Skeletal muscle cell (primary cell): ENCODE measurements at places on chromosomes 7 and 10.

DNA sequence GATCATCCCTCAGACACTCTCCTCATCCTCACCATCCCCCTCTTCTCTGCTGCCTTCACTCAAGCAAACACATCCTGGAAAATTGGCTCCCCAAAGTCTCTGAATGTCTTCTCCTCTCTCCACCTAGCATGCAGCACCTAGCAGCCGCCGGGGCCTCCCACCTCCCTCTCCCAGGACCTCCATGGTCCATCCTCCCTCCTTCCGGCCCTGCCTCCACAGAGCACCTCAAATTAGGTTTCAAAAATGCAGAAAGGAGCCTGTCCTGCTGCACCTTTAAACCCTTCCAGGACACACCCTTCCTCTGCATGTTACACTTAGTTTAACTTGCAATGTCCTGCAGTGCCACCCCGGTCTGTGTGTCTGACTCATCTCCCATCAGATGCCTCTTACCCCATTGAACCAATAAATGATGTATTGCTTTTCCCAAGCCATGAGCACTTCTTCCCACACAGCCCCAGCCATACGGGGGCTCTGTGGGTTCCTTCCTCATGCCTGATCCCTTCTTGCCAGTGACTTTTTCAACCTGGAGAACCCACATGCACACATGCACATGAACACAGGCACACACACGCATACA lies 582.5 kb upstream of the MGMT start:
- no peak for DNase-seq

DNA sequence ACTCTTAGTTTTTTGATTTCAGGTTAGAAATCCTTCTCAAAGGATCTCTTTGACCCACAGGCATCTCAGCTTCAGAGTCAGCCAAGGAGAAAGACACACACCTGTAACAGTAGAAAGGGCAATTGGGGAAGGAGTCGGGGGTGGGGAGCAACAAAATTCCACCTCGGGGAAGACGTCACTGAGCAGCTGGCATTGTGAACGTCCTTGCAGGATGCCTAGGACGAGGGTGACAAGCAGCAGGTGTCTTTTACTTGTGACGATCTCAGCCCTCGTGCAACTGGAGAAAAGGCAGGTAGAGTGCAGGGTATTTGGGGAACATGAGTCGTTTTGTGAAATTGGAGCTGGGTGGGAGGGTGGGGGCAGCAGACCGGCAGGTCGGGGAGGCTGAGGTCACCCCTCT lies 627.0 kb downstream of the ACTR3B start:
- DNase-seq: no peak

GRCh38 chr10:65342245-65342644 lies 1583.6 kb upstream of the LRRTM3 start:
- DNase-seq: no peak

GRCh38 chr10:118305730-118306129 lies 36.4 kb downstream of the FAM204A start:
- DNase-seq: no peak

DNA sequence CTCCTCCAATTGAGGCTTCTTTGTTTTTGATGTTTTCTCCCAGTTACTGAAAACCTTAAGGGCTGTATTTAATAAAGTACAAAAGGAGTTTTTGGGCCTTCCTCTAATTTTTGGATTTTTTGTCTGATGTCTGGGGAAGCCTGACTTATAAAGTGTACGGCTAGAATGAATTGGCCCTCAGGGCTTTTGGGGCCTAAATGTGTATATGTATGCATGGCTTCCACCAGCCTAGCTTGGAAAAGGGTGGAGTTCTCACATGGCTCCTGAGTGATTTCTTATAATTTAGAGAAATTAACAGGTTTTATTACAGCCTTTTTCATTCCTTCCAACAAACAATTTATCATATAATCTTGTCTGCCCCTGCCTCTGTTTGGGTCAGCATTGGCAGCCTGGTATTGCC lies 10.4 kb upstream of the TBATA start:
- DNase-seq: no peak

GRCh38 chr7:40570223-40570622 lies 435.4 kb downstream of the SUGCT start:
- DNase-seq: peak; percentile 73

- DNase-seq: no peak
Measured at GRCh38 chr7:21550821-21551531, 8.1 kb downstream of the DNAH11 start.

GRCh38 chr7:115721293-115722217 lies 309.0 kb downstream of the TFEC start:
- no peak for DNase-seq

GRCh38 chr10:43377424-43377883 lies 6.0 kb downstream of the FXYD4 start:
- no peak for DNase-seq

DNA sequence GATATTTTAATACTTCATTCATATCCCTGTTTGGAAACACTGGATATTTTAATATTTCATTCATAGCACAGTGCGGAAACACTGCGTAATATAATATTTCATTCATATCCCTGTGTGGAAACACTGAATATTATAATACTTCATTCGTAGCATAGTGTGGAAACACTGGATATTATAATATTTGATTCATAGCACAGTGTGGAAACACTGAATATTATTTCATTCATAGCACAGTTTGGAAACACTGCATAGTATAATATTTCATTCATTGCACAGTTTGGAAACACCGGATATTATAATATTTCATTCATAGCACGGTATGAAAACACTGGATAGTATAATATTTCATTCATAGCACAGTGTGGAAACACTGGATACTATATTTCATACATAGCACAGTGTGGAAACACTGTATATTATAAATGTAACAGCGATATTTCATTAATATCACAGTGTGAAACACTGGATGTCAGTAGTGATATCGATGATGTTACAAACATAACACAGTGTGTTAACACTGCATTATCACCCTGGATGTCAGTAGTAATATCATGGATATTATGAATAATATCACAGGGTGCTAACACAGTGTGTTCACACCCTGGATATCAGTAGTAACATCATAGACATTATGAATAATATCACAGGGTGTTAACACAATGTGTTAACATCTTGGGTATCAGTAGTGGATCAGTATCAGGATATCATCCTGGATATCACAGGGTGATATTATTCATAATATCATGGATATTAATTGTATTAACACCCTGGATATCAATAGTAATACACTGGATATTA lies 2.9 kb upstream of the TMEM225B start:
- no peak for DNase-seq

GRCh38 chr7:28378574-28379149 lies 33.7 kb upstream of the CREB5 start:
- DNase-seq: no peak

DNA sequence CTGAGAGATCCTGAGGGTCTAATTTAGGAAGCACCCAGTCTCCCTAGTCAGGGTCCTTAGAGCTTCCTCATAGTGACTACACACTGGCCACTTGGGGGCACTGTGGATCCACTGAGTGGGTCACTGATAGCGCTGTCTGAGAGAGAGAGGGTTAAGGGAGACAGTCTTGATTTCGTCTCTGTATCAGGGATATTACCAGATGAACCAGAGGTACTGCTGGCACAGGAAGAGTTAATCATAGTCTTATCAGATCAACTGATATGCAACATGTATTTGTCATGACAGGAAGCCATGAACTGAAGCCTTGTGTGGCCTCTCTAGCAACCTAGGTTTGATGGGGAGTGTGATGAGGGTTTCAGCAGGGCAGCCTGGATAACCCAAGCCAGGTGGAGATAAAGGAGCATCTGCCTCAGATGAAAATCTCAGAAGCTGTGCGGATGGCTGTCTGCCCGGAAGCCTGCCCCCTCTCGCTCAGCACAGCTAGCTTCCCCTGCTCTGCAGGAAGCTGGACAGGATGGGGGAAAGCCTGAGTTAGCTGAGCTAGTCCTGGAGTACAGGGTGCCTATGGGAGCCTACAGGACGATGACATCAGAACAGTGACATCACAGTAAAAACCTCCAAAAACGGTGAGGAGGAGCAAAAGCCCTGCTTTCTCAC lies 214.0 kb upstream of the PRSS1 start:
- peak; percentile 68 for DNase-seq

DNA sequence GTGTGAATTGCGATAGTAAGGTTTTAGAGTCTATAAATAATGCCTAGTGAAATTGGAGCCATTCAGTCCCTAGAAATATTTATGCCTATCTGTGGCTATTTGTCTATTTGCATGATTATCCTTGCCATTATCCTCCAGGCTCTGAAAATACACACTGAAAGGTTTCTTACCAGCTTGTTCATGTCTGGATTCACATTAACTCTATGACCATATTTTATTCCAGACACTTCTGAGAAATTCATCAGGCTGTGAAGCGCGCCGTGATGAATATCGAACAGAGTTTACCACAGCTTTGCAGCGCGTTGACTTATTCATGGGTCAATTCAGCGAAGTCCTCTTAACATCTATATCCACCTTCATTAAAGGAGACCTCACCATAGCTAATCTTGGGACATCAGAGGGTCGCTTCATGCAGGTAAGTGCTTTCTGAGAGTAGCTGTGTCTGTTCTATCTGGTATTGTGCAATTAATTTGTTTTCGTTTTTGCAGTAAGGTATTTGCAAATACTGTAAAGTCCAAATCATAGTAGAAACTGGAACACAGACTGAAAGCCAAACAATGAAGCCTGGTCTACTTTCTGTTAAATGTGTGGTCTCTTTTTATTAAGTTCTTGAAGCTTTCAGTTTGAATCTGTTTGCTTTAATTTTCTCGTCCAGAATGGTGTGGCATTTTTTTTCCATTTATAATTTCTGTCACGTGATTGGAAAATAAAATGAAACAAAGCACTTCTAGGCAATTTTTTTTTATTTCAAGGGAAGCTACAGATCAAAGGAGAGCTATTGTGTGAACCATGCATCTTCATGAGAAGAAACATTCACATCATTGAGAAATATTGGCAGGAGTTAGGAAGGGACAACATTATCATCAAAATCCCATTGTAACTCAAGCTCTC lies 59.7 kb downstream of the MET start:
- no peak for DNase-seq

GRCh38 chr10:123323884-123324283 lies 169.7 kb downstream of the BUB3 start:
- DNase-seq: no peak

DNA sequence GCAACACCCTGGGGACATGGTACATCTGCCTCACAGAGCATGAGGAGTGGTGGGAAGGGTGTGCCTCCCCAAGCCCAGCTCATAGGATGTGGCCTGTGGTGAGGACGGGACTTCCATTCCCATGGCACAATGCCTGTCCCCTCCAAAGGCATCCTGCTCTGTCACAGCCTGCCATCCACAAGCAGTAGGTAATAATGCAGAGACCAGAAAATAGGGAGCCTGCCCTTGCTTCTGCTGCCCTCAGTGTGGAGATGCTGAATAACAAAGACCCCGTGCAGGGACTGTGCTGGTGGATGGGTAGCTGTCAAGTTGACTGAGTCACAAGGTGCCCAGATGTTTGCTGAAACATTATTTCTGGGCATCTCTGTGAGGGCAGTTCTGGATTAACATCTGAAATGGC lies 199.9 kb upstream of the GRB10 start:
- DNase-seq: no peak

- peak; percentile 13 for DNase-seq
Measured at GRCh38 chr7:120554960-120555571, 282.1 kb downstream of the KCND2 start.

DNA sequence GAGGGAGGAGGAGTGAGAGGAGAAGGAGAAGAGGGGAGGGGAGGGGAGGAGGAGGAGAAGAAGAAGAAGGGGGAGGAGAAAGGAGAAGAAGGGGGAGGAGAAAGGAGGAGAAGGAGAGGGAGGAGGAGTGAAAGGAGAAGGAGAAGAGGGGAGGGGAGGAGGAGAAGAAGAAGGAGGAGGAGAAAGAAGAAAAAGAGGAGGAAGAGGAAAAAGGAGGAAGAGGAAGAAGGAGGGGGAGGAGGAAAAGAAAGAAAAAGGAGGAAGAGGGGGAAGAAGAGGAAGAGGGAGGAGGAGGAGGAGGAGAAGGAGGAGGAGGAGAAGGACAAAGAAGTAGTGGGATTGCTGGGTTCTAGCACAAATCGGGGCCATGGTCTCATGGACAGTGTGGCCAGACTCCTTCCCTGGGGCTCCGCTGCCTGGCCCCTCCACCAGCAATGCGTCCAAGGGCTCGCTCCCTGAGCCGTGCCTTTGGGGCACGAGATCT lies 4.2 kb upstream of the MAFK start:
- DNase-seq: no peak

DNA sequence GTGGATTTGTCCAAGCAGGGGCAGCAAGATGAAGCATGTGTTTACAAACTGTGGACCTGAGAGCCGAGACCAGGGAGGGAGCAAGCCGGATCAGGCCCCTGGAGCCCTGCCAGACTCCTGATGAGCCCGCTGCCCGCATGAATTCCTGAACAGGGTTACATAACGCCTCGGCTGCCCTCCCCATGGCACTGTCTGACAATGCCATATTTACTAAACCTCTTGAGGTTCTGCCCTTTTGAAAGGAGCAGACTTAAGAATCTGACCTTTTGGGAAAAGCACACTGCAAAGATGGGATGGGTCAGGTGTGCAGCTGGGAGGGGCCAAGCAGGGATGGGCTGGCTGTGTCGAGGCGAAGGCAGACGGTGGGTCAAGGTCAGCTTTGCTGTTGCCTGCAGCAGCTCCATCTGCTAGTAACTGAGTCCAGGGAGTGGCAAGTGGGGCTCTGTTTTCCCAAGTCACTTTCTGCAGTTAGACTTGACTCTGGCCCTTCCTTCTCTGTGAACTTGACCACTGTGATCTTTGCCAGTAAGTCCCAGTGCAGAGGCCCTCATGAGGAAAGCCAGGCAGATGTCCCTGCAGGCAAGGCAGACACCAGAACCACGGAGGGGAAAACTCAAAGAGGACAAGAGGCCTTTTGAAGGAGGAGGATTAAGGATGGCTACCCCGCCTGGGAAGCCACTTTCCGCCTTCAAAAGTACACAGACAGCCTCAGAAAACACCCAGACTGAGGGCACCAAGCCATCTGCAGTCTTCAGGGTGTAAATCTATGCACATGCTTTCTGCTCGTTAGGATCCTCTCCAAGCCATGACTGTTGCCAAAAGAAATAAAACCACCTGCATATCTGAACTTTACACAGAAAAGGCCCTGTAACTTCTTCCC lies 175.8 kb downstream of the TNS3 start:
- no peak for DNase-seq

GRCh38 chr10:97854743-97855142 lies 5.1 kb downstream of the GOLGA7B start:
- no peak for DNase-seq

GRCh38 chr7:95501261-95501832 lies 15.6 kb downstream of the ASB4 start:
- no peak for DNase-seq

- DNase-seq: no peak
Measured at GRCh38 chr7:43136064-43136463, 23.6 kb downstream of the HECW1 start.

- no peak for DNase-seq
Measured at GRCh38 chr7:43248961-43249822, 136.7 kb downstream of the HECW1 start.

- DNase-seq: peak; percentile 88
Measured at GRCh38 chr10:74189999-74190421, 39.0 kb downstream of the ADK start.

GRCh38 chr10:11610826-11611247 lies 613 bp downstream of the USP6NL start:
- no peak for DNase-seq

- DNase-seq: no peak
Measured at GRCh38 chr10:88236121-88236743, 346.9 kb downstream of the RNLS start.

- DNase-seq: no peak
Measured at GRCh38 chr10:101617824-101618568, 29.9 kb downstream of the DPCD start.

GRCh38 chr10:49831352-49832035 lies 69.4 kb upstream of the OGDHL start:
- DNase-seq: no peak

GRCh38 chr7:55044791-55045190 lies 26.0 kb downstream of the EGFR start:
- DNase-seq: no peak

- DNase-seq: no peak
Measured at GRCh38 chr10:110344622-110345021, 39.9 kb upstream of the SMNDC1 start.
